Activated CD8-positive, alpha-beta T cell treated with anti-CD3 and anti-CD28 coated beads for 36 hours (primary cell): ENCODE measurements at places on chromosomes 11 and 22.

- no peak for DNase-seq
These were observed 14.2 kb downstream of the RANGAP1 start for GRCh38 chr22:41271787-41272186.

- no peak for DNase-seq
These were observed 60.2 kb upstream of the WNT11 start for GRCh38 chr11:76266286-76267100.

- no peak for DNase-seq
These were observed 942.5 kb downstream of the OPCML start for GRCh38 chr11:132589791-132590190.

GRCh38 chr11:63019506-63019905 lies 3.9 kb upstream of the SLC22A8 start:
- DNase-seq, result no peak

GRCh38 chr11:126547691-126548090 lies 192.2 kb downstream of the ST3GAL4 start:
- no peak for DNase-seq

GRCh38 chr11:47864901-47865300 lies 16.8 kb upstream of the NUP160 start:
- DNase-seq, result no peak

DNA sequence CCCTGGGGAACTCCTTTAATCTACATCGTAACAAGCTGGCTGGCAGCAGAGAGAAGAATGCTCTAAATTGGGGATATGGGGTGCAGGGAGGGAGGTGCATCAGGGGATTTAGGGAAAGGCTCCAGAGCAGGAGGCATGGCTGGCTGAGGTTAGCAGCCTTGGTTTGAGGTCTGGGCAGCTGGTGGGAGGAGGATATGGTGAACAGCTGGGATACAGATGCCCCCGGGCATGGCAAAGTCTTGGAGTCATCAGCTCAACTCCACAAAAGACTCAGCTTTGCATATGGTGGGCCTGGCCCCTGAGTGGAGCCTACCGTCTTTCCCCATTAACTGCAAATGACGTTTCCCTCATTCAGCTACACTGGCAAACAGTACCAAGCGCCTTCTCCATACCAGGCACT lies 5.4 kb downstream of the FAM83F start:
- DNase-seq, result no peak

GRCh38 chr11:61814247-61814957 lies 2.4 kb downstream of the FADS1 start:
- DNase-seq, result peak; percentile 60

DNA sequence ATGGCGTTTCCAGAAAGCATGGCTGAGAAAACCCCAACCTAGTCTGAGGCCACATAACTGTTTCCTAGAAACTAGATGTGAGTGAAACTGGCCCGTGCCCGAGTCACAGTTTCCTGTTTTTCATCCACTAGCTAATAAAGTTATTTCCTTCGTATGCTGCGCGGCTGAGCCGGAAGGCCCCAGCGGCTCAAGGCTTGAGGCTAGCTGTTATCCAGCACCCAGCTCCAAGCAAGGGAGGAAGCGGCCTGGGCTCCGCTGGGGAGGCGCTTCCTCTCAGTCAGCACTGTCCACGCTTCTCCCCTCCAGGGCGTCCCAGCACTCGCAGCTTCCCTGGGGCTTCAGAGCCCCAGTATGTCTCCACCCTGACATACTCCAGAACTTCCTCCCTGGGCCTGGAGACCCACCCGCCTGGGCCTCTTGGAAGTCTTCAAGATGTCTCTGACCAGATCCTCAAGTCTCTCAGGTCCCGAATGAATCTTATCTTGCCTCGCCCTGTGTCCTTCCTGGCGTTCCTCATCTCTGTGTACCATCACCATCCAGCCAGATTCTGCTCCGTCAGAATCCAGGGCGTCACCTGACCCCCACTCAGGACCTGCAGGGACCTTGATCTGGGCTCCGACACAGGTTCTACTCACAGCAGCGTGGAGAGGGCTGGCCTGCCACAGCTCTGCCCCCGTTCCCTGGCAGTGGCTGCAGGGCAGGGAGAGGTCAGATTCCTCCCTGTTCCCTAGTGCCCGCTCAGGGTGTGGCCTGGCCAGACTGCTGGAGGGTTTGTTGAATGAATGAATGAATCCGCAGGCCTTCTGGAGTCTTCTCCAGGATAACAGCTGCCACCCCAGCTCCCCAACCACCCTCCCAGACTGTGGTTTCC lies 81.9 kb downstream of the LRRC32 start:
- peak; percentile 90 for DNase-seq

- DNase-seq, result no peak
These were observed 21.6 kb downstream of the ASCL2 start for GRCh38 chr11:2248762-2249161.

- DNase-seq, result no peak
These were observed 383.8 kb upstream of the NARS2 start for GRCh38 chr11:78958444-78958843.

DNA sequence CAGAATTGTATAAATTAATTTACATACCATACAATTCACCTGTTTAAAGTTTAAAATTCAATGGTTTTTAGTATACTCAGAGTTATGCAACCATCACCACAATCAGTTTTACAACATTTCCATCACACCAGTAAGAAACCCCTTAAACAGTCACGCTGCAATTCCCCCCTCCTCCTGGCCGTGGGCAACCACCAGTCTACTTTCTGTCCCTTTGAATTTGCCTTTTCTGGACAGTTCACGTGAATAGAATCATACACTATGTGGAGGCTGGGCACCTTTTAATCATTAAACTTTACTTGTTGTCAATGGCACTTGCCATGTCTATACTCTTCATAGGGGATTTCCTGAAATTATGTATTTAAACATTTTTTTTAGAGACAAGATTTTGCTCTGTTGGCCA lies 20.1 kb upstream of the SWAP70 start:
- no peak for DNase-seq

GRCh38 chr11:40166892-40167291 lies 1292.6 kb downstream of the LRRC4C start:
- no peak for DNase-seq

- no peak for DNase-seq
These were observed 8.6 kb upstream of the C11orf96 start for GRCh38 chr11:43933608-43934551.
